Mesendoderm (in vitro differentiated cells): ENCODE measurements at places on chromosomes 16 and 17.

GRCh38 chr16:30136971-30137605 is 14.1 kb upstream of the MAPK3 start:
- DNase-seq = no peak

DNA sequence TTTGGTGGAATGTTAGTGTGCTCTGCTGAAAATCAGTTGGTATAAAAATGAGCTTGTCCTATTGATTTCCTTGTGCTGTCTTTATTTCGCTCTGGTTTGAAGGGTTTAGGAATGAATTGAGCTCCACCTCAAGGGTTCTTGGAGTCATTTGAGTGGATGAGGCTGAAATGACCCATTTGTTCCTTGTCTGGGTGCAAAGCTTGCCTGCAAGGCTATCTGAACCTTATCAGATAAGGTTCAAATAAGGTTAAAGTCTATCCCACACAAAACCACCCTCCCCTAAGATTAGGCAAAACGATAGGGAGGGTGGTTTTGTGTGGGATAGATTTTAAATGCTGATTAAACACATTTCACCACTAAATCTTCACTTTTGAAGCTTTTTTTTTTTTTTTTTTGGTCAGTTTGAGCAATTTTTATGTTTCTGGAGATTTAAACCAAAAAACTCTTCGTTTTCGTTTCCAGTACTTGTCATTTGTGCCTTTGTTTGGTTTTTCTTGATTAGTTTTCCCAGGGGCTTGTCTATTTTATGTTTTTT is 62.7 kb downstream of the ARHGAP44 start:
- peak; percentile 66 for DNase-seq

DNA sequence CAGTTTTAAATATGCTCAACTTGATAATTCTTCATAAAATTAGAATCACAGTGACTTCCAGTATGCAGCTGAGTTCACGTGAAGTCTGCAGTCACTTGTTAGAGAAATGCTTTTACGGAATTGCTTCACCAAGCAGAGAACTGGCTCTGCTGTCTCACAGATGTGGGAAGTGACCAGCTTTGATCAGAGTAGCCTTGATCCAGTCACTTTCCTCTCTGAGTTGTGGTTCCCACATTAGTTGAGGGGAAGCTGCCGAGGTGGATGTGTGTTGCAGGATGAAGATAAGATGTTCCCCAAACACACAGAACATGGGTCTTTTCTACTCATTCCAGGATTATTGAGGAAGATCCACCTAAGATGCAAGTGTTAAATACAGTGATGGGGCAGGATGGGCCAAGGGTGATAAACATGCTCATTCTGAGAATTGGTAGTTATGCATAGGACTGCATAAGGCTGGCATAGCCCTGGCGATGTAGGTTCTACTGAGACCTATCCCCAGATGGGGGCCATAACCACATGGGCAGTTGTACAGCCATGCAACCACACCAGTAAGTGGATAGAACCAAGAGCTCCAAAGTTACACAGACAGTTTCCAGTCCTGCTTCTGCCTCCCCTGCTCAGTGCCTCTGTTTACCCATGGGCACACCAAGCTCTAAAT is 168.9 kb upstream of the MAF start:
- no peak for DNase-seq

- no peak for DNase-seq
Measured at GRCh38 chr17:41652461-41652970, 28.1 kb upstream of the KRT17 start.

GRCh38 chr16:51881731-51882130 is 665.2 kb downstream of the TOX3 start:
- DNase-seq = no peak

DNA sequence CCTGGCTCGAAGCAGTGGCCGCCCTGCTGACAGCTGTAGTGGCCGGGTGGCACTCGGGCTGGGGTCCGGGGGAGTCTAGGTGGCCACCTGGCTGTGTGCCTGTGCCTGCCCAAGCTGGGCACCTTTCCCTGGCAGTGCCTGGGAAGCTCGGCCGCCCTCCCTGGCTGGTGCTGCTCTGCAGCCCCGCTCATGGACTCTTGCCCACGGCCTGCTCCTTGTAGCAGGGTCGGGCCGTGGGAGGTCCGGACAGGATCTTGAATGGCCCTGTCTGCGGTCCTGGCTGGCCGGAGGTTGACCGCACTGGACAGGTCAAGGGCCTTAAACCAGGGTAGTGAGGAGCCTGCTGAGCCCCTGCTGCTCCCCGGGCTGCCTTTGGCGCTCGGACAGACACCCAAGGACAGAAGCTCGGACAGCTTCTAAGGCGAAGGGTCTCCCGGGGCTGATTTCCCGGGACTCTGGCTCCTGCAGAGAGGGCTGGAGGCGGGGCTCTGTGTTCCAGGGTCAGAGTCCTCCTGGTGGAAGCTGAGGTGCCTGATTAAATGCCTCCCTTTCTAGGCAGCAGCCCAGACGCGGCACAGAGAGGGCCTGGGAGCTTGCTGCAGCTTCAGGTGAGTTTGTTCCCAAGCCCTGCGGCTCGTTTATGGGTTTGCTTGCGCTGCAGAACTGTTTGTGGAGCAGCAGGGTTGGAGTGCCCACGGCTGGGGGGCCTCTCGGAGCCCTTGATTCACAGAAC is 6.0 kb downstream of the CAPN15 start:
- DNase-seq = no peak

DNA sequence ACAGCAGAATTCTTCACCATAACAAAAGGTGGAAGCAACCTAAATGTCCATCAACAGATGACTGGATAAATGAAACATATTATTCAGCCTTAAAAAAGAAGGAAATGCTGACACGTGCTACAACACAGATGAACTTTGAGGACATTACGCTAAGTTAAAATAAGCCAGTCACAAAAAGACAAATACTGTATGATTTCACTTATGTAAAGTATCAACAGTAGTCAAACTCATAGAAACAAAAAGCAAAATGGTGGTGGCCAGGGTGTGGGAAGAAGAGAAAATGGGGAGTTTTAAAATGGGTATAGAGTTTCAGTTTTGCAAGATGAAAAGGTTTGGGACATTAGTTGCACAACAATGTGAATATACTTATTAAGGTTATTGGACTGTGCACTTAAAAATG is 49.8 kb upstream of the MTMR4 start:
- no peak for DNase-seq

DNA sequence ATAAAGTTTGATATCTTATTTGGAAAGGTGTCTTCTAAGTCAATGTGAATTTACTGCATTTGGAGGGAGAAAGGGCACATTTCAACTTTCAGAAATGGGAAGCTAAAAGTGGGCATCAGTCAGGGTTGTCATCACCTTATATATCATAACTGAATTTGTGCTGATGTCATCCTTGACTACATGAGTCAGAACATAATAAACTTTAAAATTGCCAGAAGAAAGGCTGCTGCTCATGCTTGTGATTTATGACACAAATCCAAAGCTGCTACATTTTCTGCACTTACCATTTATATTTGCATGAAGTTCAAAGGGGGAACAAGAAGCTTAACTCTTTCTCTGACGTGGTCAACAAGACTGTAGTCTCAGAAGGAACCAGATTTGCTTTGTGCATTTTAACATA is 196.6 kb downstream of the UTP18 start:
- DNase-seq = no peak

GRCh38 chr16:72944757-72945485 is 103.0 kb downstream of the ZFHX3 start:
- DNase-seq = no peak

DNA sequence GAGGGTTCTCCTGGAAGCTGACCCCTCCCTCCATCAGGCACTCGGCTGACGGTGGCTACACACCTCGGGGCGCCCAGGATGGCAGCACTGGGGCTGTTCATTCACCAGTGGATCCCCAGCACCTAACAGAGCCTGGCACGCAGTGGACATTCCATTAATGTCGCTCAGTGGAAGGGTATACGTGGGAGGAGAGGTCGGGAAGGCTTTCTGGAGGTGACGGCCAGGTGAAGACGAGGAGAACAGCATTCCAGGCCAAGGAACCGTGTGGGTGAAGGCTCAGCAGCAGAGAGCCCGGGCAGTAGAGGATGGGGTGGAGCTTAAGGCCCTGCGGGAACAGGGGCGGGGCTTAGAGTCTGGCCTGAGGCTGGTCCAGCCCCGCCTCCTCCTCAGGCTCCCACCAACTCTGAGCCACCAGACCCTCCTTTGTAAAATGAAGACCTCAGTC is 2.5 kb upstream of the HS3ST6 start:
- DNase-seq = peak; percentile 67
